Activated T-helper 9 cell treated with anti-CD3 and anti-CD28 coated beads, Interleukin-2, amount 50 U/mL, for 16 hours (primary cell): ENCODE measurements at places on chromosomes 4 and X.

- DNase-seq = no peak
Measured at GRCh38 chrX:41382714-41383645, 49.0 kb downstream of the DDX3X start.

GRCh38 chrX:39065051-39065871, 264.0 kb downstream of the MID1IP1 start:
- no peak for DNase-seq

GRCh38 chrX:9311421-9312160, 153.3 kb upstream of the TBL1X start:
- no peak for DNase-seq

DNA sequence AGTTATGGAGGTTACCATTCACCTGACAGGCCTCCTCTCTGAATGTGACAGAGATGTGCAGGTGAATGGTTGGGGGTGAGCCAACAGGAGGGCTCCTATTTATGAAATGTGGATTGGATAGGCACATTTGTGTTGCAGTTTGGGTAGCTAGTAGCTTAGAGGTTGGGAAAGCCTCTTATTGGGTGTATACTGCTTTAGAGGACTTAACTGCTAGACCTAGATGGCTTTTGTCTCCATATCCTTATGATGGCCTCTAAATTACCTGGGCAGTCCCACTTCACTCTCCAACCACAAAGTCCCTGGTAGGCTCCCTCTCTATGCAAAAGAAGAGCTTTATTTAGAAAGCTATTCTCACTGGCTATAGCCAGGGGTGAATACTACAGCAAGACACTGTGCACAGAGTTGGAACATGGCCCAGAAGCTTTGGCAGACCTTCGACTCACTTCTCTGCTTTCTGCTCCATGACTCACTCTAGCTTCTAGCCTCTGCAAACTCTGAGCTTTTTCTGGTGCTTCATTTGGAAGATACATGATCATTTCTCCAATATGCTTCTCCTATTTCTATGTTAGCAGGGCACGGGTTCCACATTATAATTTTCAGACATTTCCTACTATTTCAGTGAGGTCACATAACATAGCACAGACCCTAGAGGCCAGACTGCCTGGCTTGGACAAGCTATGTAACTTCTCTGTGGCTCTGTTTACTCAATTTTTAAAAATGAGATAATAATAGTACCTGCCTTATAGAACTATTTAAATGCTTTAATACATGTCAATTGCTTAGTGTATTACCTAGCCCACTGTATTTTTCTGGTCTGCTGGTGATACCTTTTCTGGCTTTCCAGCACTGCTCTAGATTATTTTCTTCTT, 6.0 kb upstream of the VGLL1 start:
- DNase-seq = no peak

- no peak for DNase-seq
Measured at GRCh38 chr4:84483688-84484087, 15.4 kb downstream of the NKX6-1 start.

DNA sequence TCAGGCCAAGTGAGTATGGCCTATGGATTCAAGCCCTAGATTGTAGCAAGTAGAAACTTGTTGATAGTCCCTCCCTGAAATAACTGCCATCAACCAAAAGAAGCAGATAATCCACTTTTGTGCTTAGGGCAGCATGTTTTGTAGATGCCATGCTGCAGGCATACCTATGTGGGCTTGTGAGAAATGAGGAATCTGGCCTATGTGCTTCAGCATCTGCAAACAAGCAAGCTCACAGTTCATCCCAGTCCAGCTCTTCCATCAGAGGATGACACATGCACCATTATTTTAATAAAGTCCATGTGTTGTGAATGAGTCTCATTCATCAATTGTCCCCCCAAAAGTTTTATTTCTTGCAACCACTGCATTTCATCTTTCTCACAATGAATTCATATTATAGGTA, 421.9 kb upstream of the DIPK2B start:
- DNase-seq = no peak

DNA sequence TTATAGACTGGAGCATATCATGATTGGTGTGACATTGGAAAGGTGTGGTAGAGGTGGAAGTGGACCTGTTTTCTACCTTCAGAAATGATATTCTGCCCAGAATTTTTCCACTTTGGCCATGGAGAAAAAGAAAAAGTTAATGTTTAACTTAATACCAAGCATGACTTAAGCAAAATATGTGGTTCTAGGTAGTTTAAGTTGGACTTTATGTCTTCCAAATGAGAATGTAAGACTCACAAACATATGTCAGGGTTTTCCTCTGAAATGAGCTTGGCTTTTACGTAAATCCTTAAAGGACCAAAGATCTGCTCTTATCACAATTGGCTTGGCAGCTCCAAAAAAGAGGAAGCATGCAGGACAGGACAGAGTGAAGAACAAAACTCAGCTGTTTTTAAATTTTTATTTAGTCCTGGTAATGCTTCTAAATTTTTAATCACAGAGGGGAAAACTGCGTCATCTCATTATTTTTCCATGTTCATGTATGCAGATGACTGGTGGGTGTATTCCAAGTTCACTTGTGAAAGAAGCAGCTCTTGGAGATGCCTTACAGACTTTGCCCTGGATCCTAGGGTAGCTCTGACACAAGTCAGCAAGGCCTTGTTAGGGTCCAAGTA, 98.2 kb downstream of the ANK2 start:
- no peak for DNase-seq

- DNase-seq = no peak
Measured at GRCh38 chr4:145513020-145513621, 31.5 kb downstream of the SMAD1 start.
